ENCODE measurements at places on chromosomes 13 and 19.

DNA sequence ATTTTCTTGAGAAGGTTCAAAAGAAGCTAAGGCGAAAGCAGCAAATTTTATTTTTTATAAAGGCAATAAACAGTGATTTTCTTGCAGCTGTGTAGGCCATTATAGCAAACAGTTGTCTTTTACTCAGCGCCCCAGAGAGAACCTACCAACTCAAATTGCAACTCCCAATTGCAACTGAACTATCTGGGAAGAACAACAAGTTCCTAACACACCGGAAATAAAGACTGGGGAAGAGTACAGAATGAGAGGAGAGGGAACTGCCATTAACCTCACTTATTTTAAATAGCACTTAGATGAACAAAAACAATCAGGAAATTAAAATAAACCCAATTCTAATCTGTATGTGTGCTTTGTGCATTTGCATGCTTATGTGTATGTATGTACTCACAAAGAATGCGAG lies 171.1 kb downstream of the KCTD12 start:
- DNase-seq: no peak

DNA sequence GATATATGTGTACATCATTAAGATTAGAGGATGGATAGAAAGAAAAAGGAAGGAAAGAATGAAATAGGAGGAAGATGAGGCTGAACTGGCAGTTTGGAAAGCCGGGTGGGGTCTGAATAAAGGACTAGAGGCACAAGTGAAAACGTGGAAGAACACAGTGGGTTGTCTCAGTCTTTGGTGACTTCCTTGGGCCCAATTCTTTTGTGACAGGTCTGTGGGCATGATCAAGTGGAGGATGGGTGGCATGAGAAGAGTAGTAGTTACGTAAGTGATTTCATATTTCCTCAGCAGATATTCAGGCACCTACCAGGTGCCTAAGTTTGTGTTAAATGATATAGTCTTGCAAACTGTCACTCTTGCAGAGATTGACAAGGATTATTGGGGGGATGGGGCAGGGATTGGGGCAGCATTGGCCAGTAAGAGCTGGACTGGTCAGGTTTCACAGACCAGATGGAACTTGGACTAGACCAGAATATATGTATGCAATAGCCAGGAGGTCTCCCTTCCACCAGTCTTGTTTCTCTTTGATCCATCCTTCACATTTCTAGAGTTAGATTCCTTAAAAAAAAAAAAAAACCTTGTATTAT lies 2.7 kb downstream of the TPP2 start:
- no peak for DNase-seq

DNA sequence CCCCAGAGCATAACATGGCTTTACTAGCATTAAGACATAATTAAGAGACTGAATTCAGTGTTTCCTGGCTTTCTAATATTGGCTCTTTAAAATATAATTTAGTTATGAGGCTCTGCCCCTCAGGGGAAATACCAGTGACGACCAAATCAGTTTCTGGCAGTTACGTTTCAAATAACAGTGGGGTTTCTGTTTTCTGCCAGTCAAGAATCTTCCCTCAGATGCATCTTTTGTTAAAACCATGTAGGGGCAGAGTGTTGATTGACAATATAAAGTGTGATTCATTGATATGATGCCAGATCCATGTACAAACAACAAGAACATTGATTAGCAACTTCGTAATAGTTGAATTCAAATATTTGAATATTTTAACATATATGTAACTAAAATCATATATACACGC lies 1169.7 kb downstream of the DIAPH3 start:
- no peak for DNase-seq

GRCh38 chr13:108549934-108550333 lies 79.5 kb upstream of the MYO16 start:
- DNase-seq: no peak

- no peak for DNase-seq
Measured at GRCh38 chr13:22039961-22040360, 369.1 kb downstream of the FGF9 start.

- no peak for DNase-seq
Measured at GRCh38 chr19:13825489-13826441, 30.5 kb downstream of the ZSWIM4 start.

DNA sequence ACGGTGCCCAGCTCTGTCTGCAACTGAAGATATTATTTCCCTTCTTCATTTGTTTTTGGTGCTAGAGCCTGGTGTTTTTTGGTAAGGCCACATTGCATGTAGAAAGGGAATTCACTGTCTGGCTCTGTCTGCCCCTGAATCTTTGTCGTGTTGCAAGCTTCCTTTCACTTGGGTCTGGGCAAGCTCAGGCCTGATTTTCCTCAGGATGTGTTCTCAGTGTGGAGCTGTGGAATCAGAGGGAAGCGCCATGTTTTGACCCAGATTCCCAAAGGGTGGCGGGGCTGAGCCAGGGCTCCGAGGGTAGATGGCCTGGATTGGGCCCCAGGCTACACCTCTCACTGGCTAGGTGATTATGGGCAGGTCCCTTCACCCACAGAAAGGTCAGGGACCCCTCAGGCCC lies 8.6 kb downstream of the PRKCSH start:
- no peak for DNase-seq

DNA sequence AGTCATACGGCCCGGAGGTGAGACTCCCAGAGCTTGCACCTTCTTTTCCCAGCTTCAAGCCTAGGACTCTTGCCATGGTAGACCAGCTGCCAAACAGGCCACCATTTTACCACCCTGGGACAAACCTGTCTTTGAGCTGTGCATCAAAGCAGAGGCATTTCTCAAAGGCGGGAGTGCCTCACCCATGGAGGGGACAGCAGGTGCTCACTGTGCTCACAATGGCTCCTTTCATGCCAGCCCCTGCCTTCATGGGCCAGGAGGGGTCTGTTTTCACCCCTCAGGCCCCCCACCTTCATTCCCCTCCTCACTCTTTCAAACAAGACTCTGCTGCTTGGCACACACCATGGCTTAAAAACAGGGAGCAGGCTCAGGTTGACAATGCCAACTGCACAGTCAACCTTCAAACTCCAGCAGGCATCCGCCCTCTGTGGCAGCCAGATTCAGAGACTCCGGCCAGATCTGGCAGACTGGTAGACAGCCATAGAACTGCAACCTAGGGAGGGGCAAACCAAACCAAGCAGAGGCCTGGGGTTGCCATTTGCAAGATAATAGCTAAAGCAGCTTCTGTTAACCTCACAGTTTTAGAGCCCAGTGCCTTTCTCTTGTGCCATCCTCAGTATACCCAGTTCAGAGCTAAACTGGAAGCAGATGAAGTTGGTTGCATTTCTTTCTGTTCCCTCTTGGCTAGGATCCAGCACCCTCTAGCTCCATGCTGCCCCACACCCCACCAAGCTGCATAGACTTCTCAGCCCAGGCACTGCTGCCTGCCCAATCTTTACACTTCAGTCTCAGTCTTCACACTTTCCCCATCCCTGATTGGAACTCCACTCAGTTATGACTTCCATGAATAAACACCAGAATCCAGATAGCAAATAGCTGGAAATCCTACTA lies 93.9 kb upstream of the SPATA13 start:
- no peak for DNase-seq

DNA sequence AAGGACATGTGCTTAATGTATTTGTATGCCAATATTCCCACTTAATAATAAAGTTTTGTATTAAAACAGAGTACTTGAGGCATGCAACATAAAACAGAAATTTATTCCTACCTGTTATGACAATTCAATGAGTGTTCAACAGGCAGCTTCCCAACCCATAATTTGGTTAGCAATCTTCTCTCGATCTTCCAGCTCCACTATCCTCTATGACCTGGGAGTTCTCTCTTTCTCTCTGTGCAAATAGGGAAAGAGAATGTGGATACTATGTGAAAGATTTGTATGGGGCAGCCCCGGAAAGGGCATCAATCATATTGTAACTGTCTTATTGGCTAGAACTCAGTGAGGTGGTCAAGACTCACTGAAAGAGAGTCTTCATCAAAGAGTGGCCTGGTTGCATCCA lies 644.9 kb upstream of the PCDH20 start:
- no peak for DNase-seq

- no peak for DNase-seq
Measured at GRCh38 chr19:48413879-48414587, 20.6 kb downstream of the GRIN2D start.

- DNase-seq: no peak
Measured at GRCh38 chr13:102399791-102400674, 1.8 kb downstream of the FGF14 start.

GRCh38 chr19:38135150-38135998 lies 88.6 kb downstream of the DPF1 start:
- no peak for DNase-seq

DNA sequence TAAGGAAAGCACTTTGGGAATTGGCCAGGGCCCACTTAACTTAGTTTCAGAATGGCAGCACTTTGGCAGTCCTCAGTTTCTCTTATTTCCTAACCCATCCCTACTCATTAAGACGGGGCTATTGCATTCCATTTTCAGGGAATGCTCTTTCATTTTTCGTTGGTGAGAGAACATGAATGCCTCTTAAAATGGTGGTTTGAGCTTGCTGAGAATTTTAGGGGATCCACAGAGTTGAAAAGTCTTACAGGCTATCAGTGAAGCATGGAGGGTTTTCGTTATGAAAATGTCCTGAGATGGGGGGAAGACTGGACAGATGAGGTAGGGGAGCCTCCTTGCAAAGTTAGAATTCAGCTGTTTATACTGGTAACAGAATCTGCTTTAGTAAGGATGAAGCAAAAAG lies 71.4 kb downstream of the LRCH1 start:
- no peak for DNase-seq

DNA sequence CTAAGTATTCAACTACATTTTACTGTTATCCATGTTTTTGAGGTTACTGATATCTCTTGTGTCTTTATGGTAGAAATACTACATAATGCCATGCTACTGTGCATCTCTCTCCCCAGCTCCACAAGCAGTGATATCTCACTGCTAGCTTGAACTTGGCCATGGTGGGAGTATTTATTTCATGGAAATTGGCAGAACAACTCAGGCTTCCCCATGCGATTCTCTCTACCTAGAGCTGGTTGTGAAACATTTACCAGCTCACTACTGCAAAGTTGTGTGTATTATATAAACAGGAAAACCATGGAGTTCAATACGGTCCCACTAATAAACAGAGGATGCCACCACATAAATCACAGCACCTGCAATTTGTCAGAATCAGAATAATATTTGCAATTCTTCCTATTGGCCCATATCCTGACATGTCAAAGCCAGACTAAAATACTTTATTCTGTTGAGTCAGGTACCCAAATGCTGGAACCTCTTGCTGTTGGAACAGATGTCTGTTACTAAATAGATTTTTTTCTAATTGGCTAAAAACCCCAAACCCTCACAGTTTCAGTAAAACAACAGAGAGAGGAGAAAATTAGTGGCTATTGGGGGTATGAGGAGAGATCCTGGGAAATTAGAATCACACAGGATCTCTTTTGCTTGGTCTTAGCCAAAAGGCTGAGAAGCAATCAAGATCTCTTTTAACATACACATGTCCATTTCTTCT lies 91.4 kb upstream of the SLC10A2 start:
- no peak for DNase-seq

DNA sequence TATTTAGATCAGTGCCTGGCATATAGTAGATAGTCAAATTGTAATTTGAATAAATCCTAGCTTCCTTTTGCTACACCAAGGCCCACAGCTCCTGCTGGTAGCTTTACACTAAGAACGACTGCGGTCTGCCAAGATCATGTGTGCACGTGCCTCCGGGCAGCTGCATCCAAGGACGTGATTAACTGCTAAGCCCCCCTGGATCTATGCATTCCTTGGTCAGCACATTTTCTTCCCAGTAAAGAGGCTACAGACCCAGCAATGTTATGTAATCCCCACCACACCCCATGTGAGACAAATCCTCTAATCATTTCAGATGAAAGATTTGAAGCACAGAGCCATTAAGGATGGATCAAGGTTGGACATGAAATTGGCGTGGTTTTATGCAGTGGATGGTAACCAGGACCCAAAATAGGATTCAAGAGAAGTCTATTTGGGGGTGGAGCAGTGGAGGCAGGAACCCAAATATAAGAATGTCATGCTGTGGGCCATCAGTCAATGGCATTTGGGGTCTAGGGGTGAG lies 65.2 kb upstream of the PEG3 start:
- no peak for DNase-seq

GRCh38 chr19:6425732-6426620 lies 1.4 kb upstream of the KHSRP start:
- DNase-seq: no peak

DNA sequence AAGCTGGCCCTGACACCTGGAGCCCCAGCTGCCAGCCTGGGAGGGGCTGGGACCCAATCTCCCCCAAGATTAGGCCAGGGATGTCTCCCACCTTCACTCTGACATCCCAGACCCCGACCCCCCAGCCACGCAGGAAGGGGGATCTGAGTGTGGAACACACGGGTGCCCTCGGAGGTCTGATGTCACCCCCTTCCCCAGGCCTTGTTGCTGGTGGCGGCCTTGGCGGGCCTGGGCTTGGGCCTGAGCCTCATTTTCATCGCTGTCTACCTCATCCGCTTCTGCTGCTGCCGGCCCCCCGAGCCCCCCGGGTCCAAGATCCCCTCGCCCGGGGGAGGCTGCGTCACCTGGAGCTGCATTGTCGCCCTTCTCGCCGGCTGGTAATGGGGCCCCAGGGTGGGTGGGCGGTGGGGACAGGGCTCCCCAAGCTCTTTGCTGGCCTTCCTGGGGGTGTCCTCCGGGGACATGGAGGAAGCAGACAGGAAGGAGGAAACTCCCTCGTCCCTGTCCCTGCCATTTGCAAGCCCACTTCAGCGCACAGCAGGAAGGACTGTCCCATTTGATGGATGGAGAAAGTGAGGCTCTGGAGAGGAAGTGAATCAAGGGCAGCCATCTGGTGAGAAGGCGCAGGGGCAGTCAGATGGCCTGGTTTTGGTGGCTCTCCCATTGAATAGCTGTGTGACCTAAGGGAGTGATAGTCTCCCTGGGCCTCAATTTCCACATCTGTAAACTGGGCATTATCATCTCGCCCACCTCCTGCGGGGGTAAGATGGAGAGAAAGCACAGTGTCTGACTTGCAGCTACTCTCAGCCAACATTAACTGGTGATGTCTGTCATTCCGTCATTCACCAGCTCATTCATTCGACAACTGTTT lies 3.9 kb downstream of the TTYH1 start:
- no peak for DNase-seq

DNA sequence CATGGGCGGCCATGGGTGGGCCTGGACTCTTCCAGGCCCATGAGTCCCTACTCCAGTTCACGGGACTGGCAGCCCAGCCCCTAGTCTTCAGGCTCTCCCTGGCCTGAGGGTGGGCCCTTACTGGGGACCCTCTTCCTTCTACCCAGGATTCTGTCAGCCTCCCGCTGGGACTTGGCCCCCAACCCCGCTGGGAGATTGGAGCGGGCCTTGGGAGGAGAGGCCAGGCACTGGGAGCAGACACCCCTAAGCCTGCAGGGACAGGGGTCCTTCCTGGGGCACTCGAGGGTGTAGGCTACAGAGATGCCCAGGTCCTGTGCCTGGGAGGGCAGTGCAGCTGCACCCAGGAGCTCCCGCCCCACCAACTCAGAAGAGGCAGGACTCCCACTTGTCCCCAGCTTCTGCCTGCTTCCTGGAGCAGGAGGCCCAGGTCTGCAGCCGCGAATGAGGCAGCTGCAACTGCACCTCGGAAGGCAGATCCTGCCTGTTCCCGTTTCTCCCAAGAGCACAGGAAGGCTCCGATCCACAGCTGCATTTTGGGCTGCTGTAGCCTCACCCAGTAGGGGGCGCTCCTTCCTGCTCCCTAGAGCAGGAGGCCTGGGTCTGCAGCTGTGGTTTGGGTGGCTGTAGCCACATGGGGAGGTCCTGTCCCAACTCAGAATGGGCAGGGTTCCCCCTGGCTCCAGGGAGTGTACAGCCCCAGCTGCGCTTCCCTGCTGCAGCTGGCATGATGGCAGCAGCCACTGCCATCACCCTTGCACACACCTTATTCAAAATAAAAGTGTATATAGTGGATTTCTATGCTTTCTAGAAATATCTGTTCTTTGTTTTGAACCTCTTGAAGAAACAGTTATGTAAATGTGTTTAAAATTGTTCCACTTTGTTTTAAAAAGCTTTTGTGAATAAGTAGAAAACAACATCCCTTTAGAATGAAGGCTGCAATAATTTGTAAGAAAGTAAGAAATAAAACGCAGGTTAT lies 46.8 kb downstream of the TEX26 start:
- peak; percentile 36 for DNase-seq
